Hematopoietic multipotent progenitor cell treated with erythropoietin and hydrocortisone succinate and interleukin-3 and kit ligand, for 4 days (in vitro differentiated cells): ENCODE measurements at places on chromosomes 7 and 10.

DNA sequence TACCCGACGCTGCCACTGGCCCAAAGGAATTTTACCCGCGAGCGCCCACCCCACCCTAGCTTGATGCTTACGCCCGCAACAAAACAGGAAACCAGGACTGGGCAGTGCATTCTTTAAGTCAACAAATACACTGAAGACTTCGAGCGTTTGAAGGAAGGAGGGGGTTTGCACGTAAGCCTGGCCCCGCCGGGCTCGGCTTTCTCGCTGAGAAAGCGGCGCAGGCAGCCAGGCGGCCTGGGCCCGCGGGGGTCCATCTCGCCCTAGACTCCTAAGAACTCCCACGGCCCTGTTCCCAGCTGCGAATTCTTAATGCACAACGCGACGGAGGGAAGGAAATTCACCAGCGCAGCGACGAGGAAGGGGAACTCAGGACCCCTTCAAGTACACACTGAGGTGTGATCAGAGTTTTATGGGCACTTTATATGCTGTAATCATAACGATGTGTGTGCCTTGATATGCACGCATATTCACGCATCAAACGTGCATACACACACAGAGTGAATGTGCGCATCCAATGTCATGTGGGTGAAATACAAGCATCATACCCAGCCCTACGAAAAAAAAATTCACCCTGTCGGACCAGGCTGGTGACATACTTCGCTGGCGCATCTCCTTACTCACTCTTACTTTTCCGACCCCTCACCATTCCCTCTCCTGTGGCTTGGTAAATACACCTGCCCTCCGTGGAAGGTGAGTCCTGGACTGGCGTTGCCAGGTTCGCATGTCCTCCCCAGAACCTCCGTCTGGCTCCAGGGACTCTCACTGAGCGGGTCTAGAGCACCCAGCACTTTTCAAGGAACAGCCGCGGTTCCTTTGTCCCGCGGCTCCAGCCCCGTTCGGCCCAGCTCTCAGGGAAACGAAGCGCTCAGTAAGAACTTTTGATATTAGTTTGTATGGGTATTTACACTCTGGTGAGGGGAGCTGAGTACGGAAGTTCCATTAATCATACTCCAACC, 5.7 kb upstream of the HOXA13 start:
- DNase-seq = no peak

- DNase-seq = no peak
Observed at GRCh38 chr7:100142461-100142860, 6.3 kb upstream of the LAMTOR4 start.

DNA sequence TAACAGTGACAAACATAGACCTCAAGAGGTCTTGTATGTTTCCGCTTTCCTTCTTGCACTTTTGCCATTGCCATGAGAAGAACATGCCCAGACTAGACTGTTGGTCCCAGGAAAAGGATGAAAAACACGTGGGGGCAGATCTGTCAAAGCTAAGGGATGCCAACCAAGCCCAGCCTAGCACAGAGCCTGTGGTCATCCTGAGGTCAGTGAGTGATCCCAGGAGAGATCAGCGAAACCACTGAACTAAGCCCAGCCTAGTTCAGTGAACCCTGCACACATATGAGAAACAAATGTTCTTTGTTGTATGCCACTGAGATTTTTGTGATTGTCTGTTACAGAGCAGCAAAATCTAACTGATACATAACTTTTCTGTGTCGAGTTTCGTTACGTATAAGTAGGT, 718.8 kb downstream of the MAGI2 start:
- DNase-seq = no peak

- DNase-seq = no peak
Observed at GRCh38 chr7:93097388-93097787, 20.4 kb downstream of the SAMD9 start.

DNA sequence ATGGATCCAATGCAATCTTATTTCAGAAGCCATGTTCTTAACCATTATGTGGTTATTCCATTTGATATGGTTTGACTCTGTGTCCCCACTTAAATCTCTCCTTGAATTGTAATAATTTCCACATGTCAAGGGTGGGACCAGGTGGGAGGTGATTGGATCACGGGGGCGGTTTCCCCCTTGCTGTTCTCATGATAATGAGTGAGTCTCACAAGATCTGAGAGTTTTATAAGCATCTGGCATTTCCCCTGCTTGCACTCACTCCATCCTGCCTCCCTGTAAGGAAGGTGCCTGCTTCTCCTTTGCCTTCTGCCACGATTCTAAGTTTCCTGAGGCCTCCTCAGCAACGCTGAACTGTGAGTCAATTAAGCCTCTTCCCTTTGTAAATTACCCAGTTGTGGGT, 32.0 kb upstream of the TSPAN13 start:
- no peak for DNase-seq

- no peak for DNase-seq
Observed at GRCh38 chr10:63801166-63801565, 280.0 kb downstream of the REEP3 start.

DNA sequence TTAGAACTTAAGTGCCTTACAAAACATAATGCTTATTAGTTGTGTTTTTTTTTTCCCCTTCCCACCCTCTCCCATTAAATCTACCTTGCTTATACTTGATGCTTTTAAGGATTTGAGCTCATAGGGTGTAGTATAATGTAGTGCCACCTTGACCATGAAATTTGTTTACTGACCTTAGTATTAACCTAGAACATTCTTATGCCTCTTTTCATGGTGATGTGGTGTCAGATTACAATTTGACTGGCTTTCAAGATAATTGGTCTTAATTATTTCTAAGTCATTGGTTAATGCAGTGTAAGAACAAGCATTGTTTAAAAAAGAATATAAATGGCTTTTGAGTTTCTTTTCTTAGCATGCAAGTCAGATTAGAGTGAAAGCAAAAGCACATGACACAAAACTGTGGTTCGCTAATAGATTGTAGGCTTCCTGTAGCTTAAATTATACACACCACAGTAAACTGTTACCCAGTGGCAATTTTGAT, 61.8 kb downstream of the ADD3 start:
- peak; percentile 64 for DNase-seq

- peak; percentile 91 for DNase-seq
Observed at GRCh38 chr7:99392659-99393354, 15.6 kb downstream of the PDAP1 start.

- no peak for DNase-seq
Observed at GRCh38 chr7:12746211-12746610, 58.8 kb downstream of the ARL4A start.

- DNase-seq = no peak
Observed at GRCh38 chr7:47393406-47393805, 188.5 kb downstream of the TNS3 start.

GRCh38 chr10:130160775-130161174, 24.6 kb downstream of the GLRX3 start:
- DNase-seq = peak; percentile 60

GRCh38 chr7:96080027-96080426, 241.9 kb downstream of the SLC25A13 start:
- DNase-seq = no peak

DNA sequence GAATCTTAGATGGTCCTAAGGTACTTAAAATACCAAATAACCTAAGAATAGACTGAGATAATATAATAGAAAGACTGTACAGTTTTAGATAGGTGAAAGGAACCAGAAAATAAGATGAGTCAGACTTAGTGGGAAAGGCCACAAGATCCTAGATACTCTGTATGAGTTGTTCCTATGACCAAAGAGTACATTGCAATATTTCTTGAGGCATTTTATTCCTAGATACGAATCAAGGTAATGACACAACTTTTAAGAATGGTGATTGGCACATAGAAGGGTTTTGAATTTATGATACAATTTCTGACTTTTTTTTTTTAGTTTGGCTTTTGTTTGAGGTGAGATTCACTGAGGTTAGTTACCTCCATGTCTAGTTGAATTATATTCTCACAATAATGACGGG, 30.2 kb downstream of the MGAM start:
- DNase-seq = no peak

DNA sequence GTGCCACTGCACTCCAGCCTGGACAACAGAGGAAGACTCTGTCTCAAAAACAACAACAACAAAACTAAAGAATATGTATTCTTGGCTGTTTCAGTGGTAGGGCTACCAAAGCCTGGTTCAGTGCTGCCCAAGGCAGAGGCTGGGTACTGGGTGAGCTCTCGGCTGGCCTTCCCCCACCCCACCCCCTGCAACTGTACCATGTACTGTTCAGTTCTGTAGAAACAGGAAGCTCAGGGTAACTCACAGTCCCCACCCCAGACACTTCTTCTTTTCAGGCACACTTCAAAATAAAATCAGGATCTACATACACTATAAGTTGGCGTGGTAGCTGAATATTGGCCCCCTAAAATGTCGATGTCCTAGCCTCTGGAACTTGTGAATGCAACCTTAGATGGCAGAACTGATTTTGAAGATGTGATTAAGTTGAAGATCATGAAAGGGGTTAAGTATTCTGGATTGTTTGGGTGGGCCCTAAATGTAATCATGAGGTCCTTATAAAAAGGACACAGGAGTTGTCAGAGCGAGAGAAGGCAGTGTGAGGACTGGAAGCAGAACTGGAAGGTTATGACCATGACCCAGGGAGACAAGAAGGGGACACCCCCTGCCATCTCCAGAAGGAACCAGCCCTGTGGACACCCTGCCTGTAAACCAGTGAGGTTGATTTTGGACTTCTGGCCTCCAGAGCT, 31.2 kb downstream of the TBXAS1 start:
- DNase-seq = peak; percentile 90

GRCh38 chr7:99167072-99167471, 23.2 kb upstream of the SMURF1 start:
- no peak for DNase-seq

GRCh38 chr7:126685596-126685995, 567.1 kb downstream of the GRM8 start:
- DNase-seq = no peak

DNA sequence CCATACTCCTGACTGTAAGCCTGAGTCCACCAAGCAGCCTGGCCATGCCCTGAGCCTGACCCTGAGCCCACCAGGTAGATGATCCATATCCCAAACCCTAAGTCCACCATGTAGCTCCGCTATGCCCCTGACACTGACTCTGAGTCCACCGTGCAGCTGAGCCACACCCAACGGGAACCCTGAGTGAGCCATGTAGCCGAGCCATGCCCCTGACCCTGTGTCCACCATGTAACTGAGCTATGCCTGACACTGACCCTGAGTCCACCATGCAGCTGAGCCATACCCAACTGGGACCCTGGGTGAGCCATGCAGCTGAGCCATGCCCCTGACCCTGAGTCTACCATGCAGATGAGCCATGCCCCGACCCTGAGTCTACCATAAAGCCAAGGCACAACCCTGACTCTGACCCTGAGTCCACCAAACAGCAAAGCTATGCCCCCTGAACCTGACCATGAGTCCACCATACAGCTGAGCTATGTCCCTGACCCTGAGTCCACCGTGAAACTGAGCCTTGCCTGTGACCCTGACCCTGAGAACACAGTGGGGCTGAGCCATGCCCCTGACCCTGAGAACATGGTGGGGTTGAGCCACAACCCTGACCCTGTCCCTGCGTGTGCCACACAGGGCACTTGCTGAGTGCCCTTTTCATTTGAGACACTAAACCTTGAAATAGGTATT, 299.8 kb downstream of the TNS3 start:
- DNase-seq = no peak

GRCh38 chr10:96505150-96506136, 8.3 kb downstream of the TLL2 start:
- DNase-seq = no peak

DNA sequence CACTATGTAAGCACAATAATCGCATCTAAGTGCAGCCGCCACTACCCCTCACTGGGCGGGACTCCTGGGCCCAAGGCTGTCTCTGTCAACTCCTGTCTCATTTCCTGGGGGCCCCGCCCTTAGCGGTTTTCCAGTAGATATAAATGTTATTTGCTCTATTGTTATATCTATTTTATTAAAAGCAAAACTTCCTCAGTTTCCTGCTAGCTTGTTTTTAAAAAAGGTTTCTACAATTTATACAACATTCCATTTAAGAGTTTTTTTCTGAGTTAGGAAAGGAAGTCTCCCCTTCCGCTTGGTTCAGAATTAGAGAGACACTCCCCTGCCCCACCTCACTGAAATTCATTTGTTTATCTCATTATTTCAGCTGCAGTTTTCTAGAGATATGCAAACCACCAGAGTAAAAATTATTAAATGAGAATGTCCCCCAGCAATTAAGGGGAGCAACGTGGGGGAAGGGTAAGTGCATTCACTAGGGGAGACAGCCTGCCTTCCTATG, 82.7 kb downstream of the RAMP3 start:
- DNase-seq = peak; percentile 84

- DNase-seq = no peak
Observed at GRCh38 chr7:30965883-30966282, 2.1 kb downstream of the GHRHR start.

DNA sequence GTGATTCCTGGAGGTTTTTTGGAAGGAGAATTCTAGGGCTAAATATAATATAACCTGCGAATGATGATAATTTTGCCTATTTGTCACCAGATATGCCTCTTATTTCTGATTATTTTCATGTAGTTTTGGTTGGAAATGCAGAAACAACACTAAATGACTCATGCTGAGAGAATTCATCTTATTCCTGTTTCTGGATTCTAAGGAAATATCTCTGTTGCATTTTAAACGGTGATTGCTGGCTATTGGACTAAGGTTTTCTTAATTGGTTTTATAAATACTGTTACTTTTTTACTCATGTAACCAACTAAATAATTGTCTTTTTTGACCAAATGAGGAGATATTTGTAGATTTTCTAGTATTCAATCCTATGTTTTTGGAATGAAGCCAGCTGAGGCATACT, 204.9 kb upstream of the NPSR1 start:
- no peak for DNase-seq

DNA sequence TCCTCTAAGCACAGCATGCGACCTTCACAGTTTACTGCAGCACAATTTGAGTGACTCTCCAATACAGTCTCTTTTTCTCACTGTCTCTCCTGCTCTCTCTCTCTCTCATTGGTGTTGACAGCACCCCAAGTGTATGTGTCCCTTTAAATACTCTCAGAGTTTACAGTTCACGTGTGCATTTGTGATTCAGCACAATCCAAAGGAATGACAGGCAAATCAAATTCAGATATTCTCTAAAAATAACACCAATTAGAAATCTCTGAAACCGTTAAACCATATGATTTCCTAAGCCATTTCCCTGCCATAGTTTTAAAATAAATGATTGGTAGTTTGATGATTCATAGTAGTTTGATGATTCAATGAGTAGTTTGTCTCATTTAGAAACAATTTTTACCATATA, 104.0 kb upstream of the GAD2 start:
- no peak for DNase-seq

DNA sequence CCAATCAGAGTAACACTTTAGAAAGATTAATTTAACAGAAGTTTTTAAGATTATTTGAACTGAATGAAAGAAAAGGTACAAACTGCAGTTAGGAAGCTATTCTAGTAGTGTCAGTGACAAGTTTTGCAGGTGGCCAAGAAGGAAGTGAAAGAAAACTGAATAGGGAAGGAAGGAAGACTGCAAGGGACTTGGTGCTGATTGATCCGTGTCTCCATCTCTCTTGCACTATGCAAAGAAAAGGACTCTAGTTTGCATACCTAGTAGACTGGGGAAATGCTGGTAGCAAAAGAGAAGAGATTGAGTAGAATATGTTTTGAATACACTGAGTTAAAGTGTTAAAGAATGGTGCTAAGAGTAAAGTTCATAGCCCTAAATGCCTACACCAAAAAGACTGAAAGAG, 33.0 kb downstream of the OR6V1 start:
- DNase-seq = no peak

GRCh38 chr7:991729-992656, 9.0 kb downstream of the CYP2W1 start:
- DNase-seq = no peak

- DNase-seq = peak; percentile 83
Observed at GRCh38 chr10:75187961-75188426, 22.6 kb upstream of the VDAC2 start.

- DNase-seq = no peak
Observed at GRCh38 chr10:72298592-72299519, 25.1 kb downstream of the DDIT4 start.

- DNase-seq = peak; percentile 80
Observed at GRCh38 chr10:88389456-88389855, 193.7 kb downstream of the RNLS start.
